KBM-7 (cell line): ENCODE measurements at places on chromosomes 5 and 9.
A peak's percentile ranks its signal among the peaks of the same experiment; 100 is the strongest.

DNA sequence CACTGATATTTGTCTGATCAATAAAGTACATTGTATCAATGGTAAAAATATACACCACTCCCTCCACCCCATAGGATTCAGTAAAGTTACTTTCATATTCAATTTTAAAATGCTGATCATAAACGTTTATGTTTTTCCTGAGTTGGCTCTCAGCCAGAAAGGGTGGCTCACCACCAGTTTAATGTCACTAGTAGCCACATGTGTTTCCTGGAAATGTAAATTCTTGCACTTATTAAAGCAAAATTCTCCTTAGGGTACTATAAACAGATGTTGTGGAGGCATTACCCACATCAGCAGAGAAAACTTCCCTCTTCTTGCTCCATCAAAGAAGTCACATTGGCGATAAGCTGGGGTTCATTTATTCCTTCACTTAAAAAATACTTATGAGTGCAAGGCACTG lies 210.3 kb downstream of the SREK1 start:
- no peak for DNase-seq

DNA sequence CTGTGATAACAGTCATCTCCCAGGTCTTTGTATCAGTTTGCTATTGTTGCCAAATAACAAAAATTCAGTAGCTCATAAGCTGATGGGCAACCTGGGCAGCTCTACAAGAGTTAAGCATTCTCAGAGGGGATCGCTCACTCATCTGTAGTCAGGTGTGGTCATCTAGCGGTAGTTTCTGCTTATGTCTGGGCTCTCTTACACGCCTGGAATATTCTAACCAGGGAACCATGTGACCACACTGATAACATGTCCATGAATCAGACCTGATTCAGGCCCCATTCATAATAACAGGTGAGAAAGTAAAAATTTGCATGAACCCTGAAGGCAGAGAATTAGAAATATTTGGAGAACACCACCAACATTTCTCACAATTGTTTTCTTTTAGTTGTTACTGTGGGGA lies 576.1 kb downstream of the SLCO4C1 start:
- DNase-seq: no peak

- peak; percentile 86 for DNase-seq
Measured at GRCh38 chr9:117704024-117704575, at the start of gene TLR4. Gene TLR4, plus strand, starts transcription at chr9:117704403. Its CDS starts 70 bp downstream, at chr9:117704473.

GRCh38 chr5:135467051-135467625 lies 15.0 kb upstream of the TIFAB start:
- no peak for DNase-seq
